Activated naive CD4-positive, alpha-beta T cell treated with anti-CD3 and anti-CD28 coated beads for 36 hours (primary cell): ENCODE measurements at places on chromosomes 3 and 15. TPM values are rescaled to one million over a fixed set of nuclear protein-coding genes. Genes with fewer than 3 reads are reported as not detected.

Gene CD200R1L
- not detected for total RNA-seq

Gene LDHAL6B
- not detected for total RNA-seq

Gene CCR3
- total RNA-seq = not detected

Gene NOX5
- total RNA-seq = not detected

Gene ERICH6
- total RNA-seq = not detected
